ENCODE measurements at places on chromosomes 1 and 21. TPM values are rescaled to one million over a fixed set of nuclear protein-coding genes. Genes with fewer than 3 reads are reported as not detected.
A peak's percentile ranks its signal among the peaks of the same experiment; 100 is the strongest.

GRCh38 chr1:205054013-205054412 is 11.0 kb downstream of the CNTN2 start:
- no peak for DNase-seq

- no peak for DNase-seq
These were observed at the start of gene BTBD19 for GRCh38 chr1:44808063-44808937. Gene BTBD19, plus strand, starts transcription at chr1:44808523. Its CDS starts 298 bp downstream, at chr1:44808821.

CNST gene
- 33.5 TPM for total RNA-seq

- no peak for DNase-seq
These were observed 134.4 kb upstream of the SMYD2 start for GRCh38 chr1:214146523-214146922.

GRCh38 chr1:17919525-17920439 is 164.6 kb downstream of the ACTL8 start:
- DNase-seq: peak; percentile 54

GRCh38 chr1:89499320-89499719 is 25.3 kb upstream of the LRRC8B start:
- DNase-seq: peak; percentile 46

TTC39A gene
- total RNA-seq: 2.4 TPM

DNA sequence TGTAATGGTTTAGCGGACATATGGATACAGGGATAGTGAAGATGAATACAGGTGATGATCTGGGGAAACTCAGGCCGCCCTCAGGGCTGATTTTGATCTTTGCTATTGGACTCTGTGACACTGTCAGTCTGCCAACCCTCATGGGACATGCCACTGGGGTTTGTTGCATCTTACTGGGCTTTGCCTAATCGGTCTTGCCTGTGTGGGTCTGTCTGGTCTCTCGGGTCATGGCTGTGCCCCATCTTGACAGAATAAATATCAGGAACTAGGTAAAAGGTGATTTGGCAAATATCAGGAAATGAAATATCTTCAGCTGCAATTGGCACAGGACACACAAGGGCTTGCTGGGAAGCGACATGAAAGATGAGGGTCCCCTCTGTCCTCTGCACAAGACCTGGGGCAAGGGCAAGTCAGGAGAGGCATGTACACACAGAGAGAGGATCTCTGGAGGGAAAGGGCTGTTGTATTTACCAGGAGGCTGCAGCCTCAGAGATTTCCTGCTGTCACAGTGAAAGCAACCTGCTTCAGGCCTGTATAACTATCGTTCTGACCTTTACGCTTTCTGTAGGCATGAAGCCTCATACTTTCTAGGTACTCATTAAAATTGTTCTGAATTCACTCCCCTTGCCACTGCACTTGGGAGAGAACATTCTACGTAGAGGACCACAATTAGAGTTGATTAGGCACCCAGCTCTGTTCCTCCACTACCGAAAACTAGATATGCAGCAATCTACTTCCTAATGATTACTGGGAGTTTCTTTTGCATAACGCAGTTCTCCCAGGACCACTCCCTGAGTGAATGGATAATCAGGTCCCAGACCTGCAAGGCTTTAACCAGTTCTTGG is 52.0 kb upstream of the GADD45A start:
- DNase-seq: no peak

OPRD1 gene
- total RNA-seq: not detected

GRCh38 chr1:95201905-95202304 is 32.1 kb upstream of the RWDD3 start:
- no peak for DNase-seq

DNA sequence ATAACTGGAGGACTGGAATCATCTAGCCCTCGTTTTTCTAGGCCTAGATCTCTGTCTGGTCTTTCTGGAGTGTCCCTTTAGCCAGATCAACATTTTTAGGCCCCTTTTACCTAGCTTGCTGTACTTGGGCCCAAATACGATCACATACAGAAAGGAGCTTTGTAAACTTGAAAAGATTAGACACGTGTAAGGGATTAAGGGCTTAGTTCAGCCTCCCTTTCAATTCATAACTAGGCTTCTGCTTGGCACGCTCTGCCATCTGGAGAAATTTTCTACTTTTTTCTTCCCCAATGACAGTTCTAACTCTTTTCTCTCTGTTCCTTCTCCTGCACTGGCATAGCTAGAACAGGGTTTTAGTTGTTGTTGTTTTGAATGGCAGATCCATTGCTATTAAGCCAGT is 153.3 kb upstream of the BEND5 start:
- no peak for DNase-seq

PADI4 gene
- total RNA-seq: not detected

- DNase-seq: no peak
These were observed 61.9 kb downstream of the KCNC4 start for GRCh38 chr1:110272045-110272444.

DNA sequence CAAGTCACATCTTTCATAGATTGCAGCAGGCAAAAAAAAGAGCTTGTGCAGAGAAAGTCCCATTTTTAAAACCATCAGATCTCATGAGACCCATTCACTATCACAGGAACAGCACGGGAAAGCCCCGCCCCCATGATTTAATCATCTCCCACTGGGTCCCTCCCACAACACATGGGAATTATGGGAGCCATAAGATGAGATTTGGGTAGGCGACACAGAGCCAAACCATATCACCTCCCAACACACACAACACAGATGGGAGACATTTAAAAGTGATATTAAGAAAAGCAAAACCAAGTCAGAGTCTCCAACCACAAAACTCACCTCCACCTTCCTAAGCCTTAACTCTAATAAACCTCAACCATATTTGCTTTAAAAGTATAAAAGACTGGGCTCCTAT is 61.5 kb upstream of the TIAM1 start:
- DNase-seq: no peak

CYP4A11 gene
- total RNA-seq: not detected

DNA sequence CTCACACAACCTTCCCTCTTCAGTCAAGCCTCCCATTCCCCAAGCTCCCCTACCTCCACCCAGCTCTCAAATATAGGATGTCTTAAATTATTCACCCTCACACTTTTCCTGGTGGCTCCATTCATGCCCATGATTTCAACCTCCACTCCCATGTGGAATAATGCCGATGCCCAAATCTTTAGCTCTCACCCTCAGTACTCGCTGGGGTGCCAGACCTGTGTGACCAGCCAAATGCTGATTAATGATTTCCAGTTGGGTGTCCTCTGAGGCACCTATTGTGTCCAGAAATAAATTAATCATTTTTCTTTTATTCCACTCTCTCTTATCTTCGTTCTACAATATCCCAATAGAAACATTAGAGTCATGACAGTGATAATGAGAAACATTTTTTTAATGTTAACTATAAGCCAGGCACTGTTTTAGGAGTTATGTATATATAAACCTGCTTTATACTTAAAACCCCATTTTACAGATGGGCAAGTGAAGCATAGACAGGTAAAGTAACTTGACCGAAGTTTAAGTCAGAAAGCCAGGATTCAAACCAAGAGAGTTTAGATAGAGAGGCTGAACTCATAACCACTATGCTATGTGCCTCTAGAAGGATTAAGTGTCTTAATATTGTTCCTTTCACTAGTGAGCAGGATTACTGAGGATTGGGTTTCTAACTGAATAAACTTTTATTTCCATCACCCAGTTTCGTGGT is 209.7 kb downstream of the DUSP10 start:
- DNase-seq: no peak

DNA sequence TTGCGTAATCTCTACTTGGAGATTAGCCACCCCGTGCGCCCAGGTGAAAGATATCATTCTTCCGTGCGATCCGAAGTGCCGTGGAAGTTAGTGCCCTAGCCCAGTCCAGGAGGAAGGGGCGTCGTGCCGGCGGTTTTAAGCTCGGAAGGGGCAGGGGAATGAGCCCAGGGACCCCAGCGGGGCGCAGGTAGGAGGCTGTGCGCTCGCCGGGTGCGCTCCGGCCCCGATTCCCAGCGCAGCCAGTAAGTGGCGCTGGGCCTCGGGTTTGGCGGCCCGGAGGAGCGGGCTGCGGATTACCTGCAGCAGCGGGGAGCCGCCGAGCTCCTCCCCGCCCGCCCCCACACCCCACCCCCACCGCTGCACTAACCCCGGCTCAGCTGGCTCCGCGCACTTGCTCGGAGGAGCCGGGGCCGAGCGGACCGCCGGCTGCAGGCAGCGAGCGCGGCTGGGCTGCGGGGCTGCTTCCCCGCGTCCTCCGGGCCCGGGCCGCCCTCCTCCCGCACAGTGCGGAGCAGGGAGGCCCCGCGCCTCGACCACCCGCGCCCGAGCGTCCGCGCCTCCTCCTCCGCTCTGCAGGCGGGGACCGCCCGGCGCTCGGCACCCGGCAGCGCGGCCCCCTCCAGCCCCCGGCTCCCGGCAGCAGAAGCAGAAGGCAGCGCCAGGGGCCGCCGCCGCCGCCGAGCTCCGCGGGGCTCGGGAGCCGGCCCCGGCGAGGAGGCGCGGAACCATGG is at the start of gene RYR2:
TSS of gene RYR2 (plus strand) at position 390 of the 731 bp plus-strand sequence. CDS start at position 728, 338 bp downstream.
- no peak for DNase-seq

GRCh38 chr1:227749916-227750710 is 14.9 kb downstream of the SNAP47 start:
- no peak for DNase-seq

- DNase-seq: peak; percentile 51
These were observed 9.6 kb downstream of the CDC42BPA start for GRCh38 chr1:227308367-227309336.

DNA sequence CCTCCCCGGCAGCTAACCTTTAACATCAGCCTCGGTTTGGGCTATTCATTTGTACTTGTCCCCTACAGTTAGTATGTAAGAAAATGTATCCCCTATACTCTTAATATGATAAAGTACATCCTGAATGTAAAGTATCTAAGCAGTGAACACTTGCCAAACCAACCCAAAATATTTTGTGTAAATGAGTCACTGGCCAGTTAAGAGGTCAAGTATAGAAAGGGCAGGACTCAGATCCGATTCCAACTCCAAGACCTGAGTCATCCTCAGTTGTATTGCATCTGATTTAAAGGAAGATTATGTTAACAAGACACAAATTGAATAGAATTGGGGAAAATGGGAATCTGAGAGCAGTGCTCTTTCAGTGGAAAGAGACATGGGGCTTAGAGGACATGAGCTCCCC is 84.4 kb downstream of the CD58 start:
- no peak for DNase-seq

DNA sequence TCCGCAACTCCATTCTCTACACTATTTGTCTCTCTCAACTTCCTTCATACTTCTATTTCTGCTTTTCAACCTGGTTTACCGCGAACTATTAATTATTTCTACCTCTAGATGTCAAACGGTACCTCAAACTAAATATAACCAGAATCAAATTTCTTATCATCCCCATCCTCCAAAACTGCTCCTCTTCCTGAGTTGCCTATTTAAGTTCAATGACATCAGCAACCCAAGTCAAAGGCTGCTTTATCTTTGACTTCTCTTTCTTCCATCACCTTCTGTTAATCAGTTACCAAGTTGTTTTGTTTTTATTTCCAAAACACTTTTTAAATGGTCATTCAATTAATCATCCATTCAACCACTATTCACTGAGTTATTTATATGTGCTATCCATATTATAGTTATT is 171.9 kb downstream of the COL24A1 start:
- DNase-seq: no peak

DNA sequence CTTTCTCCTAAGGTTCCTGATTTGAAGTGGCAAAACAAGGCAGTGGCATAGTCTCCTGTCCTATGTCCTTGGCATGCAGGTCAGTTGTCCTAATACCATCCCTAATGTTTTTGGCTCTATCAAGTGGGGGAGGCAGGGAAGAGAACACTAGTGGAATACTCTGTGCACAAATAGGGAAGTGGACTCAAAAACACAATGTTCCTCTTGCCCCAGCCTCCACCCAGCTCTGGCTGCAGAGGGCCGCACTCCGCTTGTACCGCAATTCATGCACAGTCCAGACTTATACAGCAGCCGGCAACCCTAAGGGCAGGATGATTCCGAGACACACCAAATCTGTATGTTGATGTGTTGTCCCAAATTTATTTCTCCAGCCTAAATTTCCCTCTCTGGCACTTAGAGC is 14.5 kb downstream of the PLEKHO1 start:
- no peak for DNase-seq

EFNA4 gene
- total RNA-seq: 12.7 TPM

GRCh38 chr21:35993875-35994490 is 66.3 kb downstream of the SETD4 start:
- no peak for DNase-seq

DNA sequence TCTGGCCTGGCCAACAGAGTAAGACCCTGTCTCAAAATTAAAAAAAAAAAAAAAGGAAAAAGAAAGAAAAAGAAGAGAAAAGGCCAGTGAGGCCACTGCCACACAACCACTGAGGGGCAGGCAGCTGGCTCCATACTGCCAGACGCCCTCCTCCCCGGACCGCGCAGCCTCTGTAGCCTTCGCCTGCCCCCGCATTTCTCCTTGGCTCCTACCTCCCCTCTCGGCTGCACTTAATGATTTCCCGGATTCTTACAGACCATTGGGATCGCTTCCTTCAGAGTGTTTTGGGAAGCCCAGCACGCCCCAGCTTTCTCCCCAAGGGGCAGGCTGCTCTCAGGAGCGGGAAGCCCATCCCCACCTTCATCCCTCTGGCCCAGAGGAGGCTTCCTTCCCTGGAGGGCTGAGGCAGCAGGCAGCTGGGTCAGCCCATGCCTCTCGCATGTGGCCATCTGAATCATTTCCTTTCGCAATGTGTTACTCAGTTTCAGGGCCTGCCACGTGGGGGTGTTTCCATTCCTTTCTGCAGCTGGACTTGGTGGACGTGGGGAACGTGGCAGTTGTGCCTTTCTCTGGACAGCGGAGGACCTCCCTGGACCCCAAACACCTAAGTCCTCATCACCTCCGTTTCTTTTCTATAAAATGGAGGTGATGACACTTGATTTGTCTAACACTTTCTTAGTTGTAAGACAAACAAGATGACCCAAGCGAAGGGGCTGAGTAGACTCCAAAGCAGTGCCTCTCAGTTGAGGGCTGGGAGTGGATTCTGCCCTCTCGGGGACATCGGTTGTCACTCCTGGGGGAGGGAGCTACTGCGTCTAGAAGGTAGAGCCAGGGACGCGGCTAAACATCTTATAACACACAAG is 2.3 kb downstream of the SLC2A5 start:
- DNase-seq: peak; percentile 39

GPR52 gene
- total RNA-seq: 0.19 TPM

CBR1 gene
- 217 TPM for total RNA-seq

DNA sequence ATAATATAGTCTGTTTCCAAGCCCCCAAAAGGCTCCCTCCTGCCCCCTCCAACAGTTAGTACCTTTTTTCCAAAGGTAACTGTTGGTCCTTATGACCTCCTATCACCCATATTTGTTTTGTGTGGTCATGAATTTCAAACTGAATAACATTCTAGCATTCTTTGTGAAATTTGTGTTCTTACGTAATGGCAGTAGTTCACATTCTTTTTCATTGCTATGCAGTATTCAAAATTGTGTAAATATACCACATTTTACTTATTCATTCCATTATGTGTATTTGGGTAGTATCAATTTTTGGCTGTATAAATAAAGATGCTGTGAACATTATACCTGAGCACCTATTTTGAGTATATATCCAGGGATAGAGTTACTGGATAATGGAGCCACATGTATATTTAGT is 13.4 kb downstream of the RNF11 start:
- no peak for DNase-seq

GRCh38 chr1:205328476-205328875 is 6.9 kb upstream of the NUAK2 start:
- DNase-seq: no peak

DNA sequence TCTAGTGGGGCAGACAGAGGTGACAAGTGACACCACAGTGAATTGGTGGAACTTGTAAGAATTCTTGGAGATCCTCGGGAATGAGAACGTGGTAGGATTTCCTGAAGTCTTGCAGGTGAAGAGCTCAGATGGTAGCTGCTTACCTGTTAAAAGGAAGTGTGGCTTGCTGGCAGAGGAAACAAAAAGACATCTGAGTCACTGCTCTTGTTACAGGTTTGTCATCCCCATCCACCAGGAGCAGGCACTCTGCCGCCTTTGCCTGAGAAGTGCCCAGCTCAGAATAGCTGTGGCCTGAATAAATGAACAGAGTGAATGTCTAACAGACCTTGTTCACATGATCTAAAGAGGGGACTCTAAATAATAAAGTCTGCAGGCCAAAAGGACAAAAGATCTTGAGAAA is 12.3 kb upstream of the ZSCAN20 start:
- no peak for DNase-seq

All from SK-MEL-5 (cell line).